HT1080 (cell line): ENCODE measurements at places on chromosomes 6 and 20.
A peak's percentile ranks its signal among the peaks of the same experiment; 100 is the strongest.

GRCh38 chr6:28490205-28490890, 25.2 kb downstream of the GPX6 start:
- no peak for DNase-seq

GRCh38 chr6:150343434-150343833, 25.4 kb upstream of the IYD start:
- DNase-seq = no peak

DNA sequence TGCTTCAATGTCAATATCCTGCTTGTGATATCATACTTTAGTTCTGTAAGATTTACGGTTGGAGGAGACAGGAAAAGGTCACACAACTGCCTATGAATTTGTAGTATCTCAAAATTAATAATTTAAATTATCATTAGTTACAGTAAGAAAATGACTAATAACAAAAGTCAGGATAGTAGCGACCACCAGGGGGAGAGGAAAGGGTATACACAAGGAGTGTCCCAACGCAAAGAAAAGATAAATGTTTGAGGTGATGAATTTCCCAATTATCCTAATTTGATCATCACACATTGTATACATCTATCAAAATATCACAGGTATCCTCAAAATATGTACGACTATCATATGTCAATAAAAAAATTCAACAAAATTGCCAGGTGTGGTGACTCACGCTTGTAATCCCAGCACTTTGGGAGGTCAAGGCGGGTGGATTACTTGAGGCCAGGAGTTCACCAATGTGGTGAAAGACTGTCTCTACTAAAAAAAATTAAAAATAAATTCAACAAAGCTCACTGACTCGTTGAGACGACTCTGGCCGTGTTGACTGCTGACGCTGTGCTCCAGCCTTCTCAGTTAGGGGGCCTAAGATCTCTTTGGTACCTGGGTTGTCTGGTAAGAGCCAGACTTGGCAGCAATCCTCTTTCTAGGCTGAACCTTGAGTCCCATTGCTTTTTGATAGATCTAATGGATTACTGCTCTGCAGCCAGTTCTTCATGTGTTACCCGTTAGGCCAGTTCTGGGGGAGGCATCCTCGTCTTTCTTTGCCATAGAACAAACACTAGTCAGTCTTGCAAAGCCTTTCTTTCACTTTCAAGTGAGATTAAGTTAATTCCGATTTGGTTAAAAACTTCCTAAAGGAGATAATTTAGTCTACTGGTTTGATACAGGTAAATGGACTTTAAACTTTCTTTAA, 9.0 kb upstream of the OVOL2 start:
- DNase-seq = peak; percentile 10

DNA sequence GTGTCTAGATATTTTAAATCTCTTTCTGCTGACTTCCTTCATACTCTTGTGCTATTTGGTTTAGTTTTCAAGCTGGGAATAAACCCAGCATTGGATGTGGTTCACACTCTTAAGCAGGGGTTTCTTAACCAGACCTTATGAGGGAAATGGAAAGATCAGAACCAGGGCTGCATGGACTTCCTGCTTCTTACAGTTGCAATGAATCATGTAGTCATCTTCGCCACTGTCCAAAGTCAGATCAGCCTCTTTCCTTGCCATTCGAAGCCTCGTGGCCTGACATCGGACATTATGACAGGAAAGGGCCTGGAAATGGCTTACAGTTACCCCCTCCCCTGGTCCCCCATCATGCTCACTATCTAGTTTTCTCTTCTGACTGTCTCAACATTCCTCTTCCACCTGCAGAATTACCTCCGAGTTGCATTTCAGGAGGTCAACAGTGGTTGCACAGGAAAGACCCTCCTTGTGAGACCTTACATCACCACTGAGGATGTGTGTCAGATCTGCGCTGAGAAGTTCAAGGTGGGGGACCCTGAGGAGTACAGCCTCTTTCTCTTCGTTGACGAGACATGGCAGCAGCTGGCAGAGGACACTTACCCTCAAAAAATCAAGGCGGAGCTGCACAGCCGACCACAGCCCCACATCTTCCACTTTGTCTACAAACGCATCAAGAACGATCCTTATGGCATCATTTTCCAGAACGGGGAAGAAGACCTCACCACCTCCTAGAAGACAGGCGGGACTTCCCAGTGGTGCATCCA, 16.8 kb upstream of the NAA20 start:
- no peak for DNase-seq

DNA sequence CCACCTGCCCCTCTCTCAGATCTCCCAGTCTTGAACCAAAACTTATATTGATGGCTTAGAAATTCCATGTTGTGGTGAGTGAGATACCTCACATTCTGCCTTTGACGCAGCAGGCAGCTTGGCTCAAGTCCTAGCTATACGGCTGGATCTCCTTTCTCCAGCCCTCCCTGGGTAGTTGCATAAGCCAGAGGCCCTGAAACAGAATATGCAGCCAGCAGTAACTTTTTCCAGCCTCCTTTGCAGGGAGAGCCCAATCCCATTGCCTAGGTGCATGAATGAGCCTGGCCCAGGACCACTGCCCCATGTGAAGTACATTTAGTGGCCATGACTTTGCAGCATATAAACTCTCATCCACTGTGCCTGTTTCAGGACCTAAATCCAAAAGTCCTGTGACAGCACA, 202.2 kb upstream of the CDYL start:
- DNase-seq = no peak

DNA sequence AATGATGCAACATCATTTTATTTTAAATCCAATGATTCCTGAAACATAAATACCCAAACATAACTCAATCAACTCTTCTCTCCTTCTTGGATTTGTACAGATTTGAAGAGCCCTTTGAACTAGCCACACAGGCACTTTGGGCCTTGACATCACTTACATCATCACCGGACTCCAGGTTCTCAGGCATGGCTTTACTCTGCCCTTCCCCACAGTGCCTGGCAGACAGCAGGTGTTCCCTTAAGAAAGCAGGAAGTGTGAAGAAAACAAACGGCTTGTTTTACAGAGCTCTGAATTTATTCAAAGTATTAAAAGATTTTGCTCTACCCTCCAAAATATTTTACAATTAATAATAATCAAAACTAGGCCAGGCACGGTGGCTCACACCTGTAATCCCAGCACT, 54.8 kb upstream of the GCM1 start:
- DNase-seq = no peak

DNA sequence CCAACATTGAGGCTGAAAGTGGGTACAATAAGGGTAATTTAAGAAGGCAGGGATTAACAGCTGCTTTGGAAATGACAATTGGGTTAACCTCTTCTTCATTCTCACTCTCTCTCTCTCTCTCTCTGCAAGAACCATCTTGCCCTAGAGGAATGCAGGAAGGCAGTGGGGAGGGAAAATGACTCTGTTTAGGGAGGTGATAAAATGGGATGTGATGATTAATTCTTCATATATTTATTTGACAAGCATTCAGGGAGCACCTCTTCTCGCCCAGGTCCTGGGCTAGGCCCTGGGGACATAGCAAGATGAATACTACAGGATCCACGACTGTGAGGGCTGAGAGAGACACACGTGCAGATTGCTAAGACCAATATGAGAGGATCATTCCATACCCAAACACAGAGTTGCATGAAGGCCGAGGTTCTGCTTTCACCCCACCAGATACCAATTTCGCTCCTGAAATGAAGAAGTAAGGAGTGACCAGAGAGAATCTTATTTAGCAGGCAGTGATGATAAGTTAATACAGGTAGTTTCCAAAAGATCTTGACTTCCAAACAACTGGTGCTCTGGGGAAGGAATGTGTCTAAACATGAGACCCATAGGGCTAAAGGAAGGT, 13.3 kb upstream of the PTPN1 start:
- peak; percentile 53 for DNase-seq

- no peak for DNase-seq
Measured at GRCh38 chr20:33320006-33320405, 37.0 kb downstream of the BPIFB1 start.

- no peak for DNase-seq
Measured at GRCh38 chr6:17207281-17207680, 73.9 kb upstream of the RBM24 start.

- peak; percentile 12 for DNase-seq
Measured at GRCh38 chr6:154705471-154706113, 27.6 kb upstream of the SCAF8 start.

DNA sequence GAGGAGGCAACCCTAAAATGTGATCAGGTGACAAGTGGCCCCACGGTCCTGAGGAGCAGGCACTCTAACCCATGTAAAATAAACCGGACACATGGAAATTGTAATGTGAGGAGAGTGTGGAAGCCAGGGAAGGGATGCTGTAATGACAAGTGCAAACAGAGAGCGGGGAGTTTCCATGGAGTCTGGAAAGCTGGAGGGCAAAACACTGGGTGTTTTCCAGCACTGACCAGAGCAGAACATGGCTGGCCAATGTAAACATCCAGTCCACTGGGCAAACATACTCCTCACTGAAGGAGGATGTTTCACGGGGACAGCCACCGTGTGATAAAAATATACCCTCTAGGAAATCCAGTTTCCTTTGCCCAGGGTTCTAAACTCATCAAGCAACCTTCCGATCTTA, 219.0 kb upstream of the JARID2 start:
- peak; percentile 13 for DNase-seq

GRCh38 chr6:92687278-92687677, 732.1 kb downstream of the EPHA7 start:
- no peak for DNase-seq

- DNase-seq = peak; percentile 5
Measured at GRCh38 chr6:110816677-110817076, 1.4 kb upstream of the CDK19 start.

DNA sequence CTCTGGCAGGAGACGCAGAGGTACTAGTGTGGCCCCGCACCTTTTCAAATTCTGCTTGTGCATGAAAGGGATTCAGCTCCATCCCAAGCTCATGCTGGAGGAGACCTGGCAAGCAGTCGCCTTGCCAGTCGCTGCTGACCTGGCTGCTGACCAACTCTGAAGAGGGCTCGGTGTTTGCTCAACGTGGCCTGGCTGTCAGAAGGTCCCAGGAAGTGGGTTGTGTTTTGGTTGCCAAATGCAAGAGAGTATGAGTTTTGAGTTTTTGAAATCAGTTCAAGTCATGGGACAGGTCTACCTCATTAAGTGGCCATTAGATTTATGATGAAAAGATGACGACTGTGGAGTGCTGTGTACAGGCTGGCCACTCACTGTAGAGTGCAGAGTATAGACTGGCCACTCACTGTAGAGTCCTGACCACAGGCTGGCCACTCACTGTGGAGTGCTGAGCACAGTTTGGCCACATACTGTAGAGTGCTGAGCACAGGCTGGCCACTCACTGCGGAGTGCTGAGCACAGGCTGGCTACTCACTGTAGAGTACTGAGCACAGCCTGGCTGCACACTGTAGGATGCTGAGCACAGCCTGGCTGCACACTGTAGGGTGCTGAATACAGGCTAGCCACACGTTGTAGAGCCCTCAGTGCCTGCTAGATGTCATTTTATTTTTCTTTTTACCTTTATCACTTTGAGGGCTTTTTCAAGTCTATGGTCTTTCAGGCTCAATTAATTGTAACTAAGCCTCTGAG, 193.9 kb downstream of the ZNF217 start:
- DNase-seq = no peak

- DNase-seq = peak; percentile 44
Measured at GRCh38 chr6:136784910-136785746, 7.1 kb downstream of the MAP3K5 start.

DNA sequence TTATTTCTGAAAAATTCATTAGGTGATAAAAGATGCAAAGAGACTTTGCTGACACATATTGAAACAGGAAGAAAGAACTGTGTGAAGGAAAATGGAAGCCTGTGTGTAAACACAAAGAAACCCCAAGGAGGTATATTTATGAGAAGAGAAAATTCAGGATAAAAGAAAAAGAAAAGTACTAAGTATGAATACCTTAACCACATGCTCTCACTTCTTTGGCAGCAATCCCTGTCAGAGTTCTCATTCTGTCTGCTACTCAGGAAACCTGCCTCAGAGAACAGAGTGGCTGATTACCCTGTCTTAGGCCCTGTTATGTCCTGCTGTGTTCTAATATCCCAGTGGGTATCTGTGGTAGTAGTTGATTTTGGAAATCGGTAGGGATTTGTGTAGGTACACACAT, 457.9 kb downstream of the TBC1D32 start:
- DNase-seq = no peak

GRCh38 chr6:32989368-32989767, 20.0 kb downstream of the HLA-DOA start:
- DNase-seq = no peak

GRCh38 chr6:21371676-21372171, 221.8 kb upstream of the SOX4 start:
- DNase-seq = no peak

DNA sequence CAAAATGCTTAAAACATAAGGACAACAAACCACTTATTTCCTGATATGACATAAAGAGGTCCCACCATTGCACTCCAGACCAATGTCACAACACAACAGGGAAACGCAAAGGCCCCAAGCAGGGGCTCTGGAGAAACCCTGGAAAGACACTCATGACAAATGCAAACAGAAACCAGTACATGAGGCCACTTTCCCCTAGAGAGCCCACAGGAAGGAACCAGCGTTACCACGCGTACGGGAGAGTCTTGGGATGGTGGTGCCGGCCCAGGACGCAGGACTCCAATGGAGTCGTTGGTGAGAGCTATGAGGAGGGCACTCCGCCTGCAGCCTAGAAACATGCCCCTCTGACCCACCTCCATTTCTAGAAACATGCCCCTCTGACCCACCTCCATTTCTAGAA, 20.2 kb downstream of the GMEB2 start:
- DNase-seq = no peak

DNA sequence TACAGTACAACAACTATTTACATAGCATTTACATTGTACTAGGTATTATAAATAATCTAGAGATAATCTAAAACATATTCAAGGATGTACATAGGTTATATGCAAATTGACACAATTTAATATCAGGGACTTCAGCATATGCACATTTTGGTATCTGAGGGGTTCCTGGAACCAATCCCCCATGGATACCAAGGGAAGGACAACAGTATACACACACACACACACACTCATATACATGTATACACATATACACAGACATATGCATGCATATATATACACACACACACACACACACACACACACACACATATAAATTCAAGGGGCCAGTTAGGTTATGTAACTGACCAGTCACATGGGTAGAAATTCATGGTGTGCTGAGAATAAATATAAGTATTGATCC, 24.9 kb downstream of the ADGRF5 start:
- no peak for DNase-seq

DNA sequence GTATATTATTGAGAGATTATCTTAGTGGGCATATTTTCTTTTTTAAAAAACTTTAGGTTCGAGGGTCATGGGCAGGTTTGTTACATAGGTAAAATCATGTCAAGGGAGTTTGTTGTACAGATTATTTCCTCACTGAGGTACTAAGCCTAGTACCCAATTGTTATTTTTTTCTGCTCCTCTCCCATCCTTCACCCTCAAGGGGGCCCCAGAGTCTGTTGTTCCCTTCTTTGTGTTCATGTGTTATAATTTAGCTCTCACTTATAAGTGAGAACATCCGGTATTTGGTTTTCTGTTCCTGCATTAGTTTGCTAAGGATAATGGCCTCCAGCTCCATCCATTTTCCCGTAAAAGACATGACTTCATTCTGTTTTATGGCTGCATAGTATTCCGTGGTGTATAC, 247.9 kb upstream of the RAB32 start:
- no peak for DNase-seq

GRCh38 chr6:6790891-6791290, 202.4 kb downstream of the LY86 start:
- DNase-seq = peak; percentile 97

GRCh38 chr6:399785-400534, 8.4 kb downstream of the IRF4 start:
- no peak for DNase-seq
